NT2/D1 (cell line): ENCODE measurements at places on chromosomes 5 and 9.
A peak's percentile ranks its signal among the peaks of the same experiment; 100 is the strongest.

DNA sequence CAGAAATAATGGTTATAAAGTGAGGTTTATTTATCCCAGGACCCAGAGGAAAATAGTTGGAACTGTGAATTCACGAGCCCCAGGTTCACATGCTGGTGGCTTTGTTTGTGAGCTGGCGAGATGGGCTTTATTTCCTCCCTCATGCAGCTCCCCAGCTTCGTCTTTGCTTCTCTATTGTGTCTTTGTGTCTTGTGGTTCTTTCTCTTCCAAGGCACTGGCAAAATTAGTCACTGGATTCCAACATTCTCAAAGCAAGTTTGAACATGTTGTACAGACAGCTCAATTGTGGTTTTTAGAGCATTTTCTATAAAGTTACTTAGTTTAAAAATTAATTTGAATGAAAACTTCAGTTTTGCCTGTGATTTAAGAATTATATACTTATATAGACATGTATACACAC is 7.2 kb downstream of the NDUFS6 start:
- no peak for DNase-seq

GRCh38 chr5:153565822-153566221 is 75.4 kb downstream of the GRIA1 start:
- DNase-seq = no peak

DNA sequence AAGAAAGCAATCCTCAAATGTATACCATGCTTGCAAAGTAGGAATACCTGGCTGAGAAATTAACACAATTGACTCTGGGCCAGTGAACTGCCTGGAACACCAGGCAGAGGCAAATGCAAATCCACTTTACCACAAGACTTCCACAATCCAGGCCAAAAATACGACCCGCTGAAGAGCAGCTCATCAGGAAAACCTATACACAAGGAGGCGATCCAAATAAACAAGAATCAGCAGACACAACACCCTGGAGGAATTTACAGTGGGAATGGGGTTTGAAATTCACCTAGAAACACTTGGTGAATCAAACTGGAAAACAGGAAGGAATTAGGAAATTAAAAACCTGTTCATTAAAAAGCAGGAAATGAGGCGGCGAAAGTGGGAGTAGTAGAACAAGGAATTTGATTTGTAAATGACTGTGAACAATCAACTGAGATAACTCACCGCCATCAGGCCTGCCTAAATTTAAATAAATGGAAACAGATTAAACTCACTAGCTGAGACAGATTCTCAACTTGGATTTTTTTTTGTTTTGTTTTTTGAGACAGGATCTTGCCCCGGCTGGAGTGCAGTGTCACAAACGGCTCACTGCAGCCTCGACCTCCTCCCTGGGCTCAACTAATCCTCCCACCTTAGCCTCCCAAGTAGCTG is 15.9 kb downstream of the CMBL start:
- no peak for DNase-seq

- no peak for DNase-seq
These were observed 928 bp downstream of the RPL7A start for GRCh38 chr9:133348718-133349573.

GRCh38 chr9:138020120-138020794 is 142.7 kb downstream of the CACNA1B start:
- no peak for DNase-seq

GRCh38 chr5:110872200-110872599 is 133.4 kb downstream of the SLC25A46 start:
- DNase-seq = no peak

DNA sequence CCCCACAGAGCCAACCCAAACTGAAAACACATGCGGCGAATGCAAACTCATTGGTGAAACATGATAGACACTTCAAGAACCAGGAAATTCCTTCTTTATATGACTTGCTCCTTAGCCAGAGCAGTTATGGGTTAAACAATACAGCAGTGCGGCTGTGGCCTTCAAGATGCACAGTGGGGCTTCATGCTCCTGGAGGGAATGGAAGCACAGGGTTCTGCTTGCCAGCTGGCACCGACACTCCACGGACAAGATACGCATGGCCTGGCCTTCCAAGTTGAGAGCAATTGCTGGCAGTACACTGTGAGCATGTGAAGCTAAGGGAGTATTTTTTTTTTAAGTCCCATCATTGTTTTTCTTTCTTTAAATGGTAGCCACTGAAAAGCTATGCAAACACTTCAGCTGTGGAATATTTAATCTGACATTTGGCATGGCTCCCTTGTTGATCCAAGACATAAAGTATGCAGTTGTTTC is 451.6 kb upstream of the CD180 start:
- no peak for DNase-seq

- DNase-seq = peak; percentile 44
These were observed 1.6 kb upstream of the GLIPR2 start for GRCh38 chr9:36134761-36135505.

DNA sequence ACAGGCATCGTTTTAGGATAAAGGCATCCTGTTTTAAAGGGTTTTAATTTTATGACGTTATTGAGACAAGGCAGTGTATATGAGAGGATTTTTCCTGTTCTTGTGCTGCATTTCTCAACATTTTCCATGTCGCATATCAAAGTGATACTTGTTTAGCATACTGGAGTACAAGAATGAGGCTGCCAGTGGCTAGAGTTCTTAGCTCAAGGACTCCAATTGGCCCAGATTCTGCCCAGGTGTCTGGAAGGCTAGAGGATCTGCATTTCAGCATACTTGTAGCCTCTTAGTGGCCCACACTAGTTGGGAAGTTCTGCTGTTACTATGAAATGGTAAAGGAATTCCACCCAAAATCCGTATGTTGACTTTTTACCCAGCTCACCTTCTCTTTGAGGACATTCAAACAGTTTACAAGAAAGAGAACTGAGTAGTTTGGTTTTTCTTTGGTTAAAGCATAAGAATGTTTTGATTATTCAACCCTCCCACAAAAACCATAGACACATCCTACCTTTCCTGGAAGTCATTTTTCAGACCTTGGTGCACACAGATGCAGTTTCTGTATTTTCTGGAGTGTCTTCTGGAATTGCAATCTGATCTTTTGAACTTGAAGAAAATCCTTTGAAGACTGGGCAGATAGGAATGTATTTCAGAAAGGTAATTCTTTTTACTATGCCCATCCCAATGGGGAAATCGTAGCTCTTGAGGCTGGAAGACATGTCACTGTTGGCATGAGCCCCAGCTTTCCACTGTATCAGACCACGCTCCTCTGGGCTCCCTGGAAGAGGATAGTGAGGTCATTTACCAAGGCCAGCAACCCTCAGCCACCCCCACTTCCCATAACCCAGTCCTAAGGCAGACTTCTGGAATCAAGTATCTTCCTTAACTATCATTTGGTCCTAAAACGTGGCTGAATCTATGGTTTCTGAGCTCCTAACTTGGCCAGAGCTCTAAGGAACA is 11.3 kb downstream of the SLC23A1 start:
- no peak for DNase-seq

DNA sequence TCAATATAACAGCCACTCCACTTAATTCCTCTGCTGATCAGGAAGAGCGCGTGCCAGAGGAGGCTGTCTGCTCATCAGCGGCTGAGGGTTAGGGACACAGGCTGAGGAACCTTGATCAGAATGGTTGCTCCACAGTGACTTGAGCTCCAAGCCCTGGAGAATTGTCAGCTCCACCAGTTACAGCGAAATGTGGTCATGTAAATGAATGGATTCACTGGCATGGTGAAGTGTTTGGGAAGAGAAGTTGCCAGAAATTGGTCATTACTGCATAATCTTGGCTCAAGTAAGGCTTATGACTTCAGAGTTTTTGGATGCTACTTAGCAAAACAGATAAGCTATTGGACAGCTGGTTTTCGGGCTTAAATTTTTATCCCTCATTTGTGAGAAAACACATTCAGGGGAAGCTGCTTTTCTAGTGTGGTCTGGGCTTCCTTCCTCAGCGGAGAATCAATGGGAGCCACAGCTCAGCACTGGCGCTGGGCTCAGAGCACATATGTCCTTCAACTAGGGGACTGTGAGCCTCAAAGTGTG is 65.0 kb downstream of the PRRT1B start:
- no peak for DNase-seq

- DNase-seq = no peak
These were observed 81.7 kb upstream of the CPEB4 start for GRCh38 chr5:173806270-173807035.

DNA sequence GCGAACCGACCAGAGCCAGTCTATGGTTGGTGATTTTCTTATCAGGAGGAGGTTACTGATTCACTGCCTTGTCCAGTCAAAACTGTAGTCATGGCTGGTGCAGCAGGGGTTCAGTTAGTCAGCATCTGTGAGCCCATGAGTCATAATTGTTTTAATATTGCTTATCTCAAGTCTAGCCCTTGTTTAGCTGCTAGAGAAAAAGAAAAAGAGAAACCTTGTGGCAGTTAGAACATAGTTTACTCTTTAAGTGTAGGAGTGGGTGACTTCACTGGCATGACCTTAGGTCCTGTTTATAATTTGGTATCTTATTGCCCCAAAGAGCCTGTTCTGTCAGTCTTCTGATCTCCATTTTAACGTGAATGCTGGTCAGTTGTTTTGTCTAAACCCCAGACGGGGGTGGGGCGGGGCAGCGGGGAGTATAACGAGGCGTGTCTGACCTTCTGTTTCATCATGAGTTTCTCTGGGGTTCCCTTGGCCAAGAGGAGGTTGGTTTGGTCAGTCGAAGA is 76.9 kb upstream of the NFIL3 start:
- DNase-seq = no peak

GRCh38 chr5:119752921-119753886 is 123.8 kb downstream of the FAM170A start:
- peak; percentile 54 for DNase-seq

DNA sequence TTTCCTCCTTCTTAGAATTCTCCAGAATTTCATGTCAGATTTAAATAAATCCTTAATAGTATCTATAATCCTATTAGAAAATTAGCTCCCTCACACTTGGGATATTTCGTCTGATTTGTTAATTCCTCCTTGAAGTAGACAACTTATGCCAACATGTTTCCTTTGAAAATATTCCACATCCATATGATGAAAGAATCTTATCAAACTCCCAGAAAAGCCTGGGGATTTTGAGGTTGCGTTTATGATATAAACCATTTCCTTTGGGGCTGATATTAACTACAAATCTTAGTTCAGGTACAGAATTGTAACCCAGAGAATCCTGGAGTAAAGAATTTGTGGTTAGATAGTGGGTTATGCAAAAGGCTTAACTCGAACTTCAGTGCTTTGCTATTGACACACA is 2373.8 kb upstream of the ACO1 start:
- no peak for DNase-seq

- DNase-seq = no peak
These were observed 40.2 kb downstream of the STK10 start for GRCh38 chr5:172147857-172148256.

- DNase-seq = no peak
These were observed 96.3 kb upstream of the MEF2C start for GRCh38 chr5:88979244-88979643.

- DNase-seq = no peak
These were observed 71.4 kb upstream of the STARD4 start for GRCh38 chr5:111583758-111584203.

- no peak for DNase-seq
These were observed 1.9 kb downstream of the PCBD2 start for GRCh38 chr5:134906811-134907210.

DNA sequence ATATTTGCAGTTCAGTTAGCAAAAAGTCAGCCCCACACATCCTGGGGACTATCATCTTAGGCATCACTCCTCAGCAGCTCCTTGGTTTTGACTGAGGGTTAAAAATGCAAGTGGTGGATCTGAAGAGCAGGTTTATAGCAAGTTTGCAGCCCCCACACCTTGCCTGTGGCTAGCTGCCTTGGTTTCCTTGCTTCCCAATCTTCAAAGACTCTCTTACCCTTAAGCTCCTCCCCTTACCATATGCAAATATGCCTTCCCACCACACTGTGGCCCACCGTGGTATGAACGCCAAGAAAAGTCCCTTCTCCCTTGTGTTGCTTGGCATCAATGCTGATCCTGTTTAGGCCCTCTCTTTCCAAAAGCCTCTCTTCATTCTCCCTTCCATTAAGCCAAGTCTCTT is 45.0 kb upstream of the AGXT2 start:
- no peak for DNase-seq

DNA sequence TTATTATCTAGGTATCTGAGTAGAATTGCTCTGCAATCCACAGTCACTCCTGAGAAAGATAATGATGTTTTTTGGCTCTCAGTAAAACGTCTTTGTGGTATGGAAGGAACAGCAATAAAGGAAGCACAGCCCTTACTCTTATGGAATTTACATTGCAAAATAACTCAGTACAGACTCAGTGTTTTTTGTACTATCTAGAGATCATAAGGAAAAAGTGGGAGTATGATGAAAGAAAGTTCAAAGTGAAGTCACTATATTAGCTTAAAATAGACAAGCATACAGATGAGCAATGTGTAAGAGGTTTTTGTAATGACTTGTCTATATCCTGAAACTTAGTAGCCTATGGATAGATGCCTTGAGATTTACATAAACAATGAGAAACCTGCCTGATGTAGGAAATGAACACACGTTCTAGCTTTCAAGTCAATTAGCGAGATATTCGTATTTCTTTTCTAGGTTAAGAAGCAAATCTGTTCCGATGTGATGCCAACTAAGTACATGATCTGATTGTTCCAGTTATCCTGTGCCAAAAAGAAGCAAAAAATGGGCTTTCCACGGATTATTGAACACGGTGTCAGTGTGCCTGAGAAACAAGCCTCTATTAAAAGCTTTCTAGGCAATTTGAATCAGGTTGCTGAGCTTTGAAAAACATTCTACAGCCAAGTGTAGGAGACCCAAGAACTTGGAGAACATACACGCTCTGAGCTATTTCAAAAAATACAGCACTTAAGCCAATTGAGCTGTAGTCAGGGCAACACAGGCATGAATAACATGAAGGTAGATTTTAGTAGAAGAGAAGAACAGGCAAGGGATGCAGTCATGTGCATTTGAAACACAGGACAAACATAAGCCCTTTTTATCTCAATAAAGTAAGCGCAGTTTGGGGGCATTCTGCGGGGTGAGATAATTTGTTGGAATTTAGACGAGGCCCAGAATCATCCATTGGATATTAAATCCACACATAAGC is 86.3 kb upstream of the TAF11L2 start:
- DNase-seq = no peak

DNA sequence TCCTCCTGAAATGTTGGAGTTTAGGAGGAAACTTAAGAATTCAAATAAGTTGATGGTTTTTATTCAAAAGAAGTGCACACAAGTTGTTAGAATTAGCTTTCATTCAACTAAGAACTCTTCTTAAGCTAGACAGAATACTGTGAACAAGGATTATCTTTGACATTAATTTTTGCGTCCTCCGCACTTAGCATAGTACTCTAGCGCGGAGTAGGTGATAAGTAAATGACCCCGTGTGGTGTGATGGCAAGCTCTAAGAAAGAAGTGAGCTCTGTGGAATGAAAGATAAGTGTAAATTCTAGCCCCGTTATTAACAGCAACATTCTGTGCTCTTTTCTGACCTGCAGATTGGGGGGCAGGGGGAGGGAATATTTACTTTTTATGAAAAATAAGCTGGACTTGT is 1.0 kb downstream of the BRIX1 start:
- DNase-seq = no peak
